A549 (cell line): ENCODE measurements at places on chromosomes 12 and 14.
A peak's percentile ranks its signal among the peaks of the same experiment; 100 is the strongest.

GRCh38 chr12:57240926-57241401 is 10.0 kb downstream of the STAC3 start:
- DNase-seq = no peak

DNA sequence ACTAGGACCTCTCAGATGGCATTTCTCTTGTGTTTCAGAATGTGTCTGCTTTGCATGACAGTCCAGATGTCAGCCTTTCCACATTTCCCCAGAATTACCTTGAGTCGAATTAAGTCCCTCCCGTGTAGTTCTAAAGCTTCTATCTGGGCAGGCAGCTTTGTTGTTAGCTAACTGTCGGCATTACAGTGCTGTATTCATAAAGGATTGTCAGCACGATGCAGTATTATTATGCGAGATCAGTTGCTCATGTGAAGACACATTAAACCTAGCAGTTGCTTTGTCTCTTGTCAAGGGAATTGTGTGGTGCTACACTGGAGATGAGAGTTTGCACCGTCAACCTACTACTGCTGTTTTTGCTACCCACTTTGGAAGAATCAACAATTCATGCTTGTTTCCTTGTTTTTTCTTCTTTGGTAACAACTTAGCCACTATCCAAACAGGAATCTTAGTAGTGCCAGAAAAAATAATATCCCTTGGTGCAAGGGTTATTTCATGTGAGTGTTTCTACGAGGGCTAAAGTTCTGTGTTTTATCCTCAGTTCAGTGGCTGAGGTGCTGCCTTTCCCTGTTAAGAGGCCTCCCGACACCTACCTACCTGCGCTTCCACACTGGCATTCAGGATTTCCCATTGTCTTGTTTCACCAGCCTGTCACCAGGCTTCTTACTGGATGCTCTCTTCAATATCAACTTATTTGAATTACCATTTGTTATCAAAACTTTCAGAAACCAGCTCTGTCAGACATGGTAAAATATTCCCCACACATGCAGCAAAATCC is 297.9 kb upstream of the G2E3 start:
- no peak for DNase-seq

DNA sequence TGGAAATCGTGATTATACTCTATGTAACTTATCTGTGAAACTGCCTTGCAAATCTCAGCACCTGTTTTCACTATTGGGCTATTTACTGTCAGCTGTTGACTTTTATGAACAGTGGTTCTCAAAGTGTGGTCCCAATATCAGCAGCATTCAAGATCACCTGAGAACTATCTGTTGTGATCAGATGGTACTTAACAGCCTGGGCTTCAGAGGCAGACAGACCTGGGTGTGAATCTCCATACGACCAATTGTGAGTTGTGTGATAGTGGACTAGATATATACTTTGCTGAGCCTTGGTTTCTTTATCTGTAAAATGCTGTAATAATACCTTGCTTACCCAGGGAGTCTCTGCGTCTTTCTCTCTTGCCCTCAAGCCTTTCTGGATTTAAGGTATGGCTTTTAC is 105.1 kb downstream of the ERGIC2 start:
- no peak for DNase-seq

DNA sequence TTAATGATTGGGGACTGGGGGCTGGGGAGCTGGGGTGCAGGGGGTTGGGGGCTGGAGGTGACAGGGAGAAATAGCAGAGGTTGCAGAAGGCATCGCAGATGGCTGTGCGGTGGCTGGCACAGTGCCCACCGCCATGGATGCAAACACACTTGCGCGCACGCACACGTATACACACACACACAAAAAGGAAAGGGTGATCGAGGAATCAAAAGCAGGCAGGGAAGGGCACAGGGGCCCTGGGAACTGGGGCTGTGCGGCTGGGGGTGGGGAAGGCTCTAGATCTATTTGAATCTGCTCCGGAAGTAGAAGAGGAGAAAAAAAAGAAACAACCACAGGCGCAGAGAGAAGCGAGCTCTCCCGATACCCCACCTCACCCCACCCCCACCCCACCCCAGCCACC is 39.4 kb downstream of the ZFHX2 start:
- DNase-seq = no peak

GRCh38 chr14:72420749-72421474 is 473.0 kb downstream of the DPF3 start:
- peak; percentile 28 for DNase-seq

GRCh38 chr12:53201177-53201541 is 5.9 kb downstream of the ITGB7 start:
- DNase-seq = no peak
